GM23338 (cell line): ENCODE measurements at places on chromosomes 3 and 15.

DNA sequence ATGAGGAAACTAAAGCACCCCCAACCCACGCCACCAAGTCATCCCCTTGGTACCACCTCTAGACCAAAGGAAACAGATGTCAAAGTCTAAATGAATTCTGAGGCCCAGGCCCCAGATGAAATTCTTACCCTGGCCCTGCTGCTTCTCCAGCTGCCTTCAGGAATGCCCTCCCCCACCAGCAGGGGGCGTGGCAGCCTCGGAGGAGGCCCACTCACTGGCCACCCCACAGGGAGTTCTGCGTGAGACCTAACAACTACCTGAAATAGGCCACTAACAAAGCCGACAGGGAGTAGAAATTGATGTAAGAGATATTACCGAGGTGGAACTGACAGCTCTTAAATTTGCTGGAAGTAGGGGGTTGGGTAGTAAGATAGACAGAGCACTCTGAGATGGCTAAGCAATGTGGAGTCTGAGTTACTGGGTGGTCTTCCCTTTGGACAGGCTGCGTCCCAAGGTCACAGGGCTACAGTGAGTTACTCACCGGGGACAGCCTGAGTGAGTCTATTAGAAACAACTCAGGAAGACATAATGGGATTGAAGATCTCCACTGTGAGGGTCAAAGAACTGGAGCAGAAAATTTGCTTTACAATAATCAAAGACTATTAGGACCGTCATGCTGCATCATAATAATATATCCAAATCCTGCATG lies 240.7 kb downstream of the SHOX2 start:
- peak; percentile 74 for DNase-seq

- no peak for DNase-seq
Observed at GRCh38 chr15:70669966-70670658, 93.2 kb downstream of the UACA start.

DNA sequence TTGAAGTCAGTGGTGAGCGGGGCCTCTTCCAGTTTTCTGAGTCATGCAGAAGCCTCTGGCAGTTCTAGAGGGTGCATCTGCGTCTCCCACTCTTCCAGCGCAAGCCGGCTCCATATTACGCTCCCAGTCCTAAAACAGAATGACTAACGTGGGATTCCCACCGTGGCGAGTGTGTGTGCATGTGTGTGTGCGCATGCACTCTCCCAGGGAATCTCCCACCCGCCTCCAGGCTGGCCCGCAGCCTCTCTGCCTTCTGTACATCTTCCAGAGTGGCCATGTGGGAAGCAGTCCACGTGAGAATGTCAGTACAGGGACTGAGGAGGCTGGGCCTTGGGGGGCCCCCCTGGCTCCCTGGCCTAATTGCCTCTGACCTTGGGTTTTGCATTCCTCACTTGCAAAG lies 87.7 kb downstream of the LSM3 start:
- no peak for DNase-seq

- DNase-seq = peak; percentile 95
Observed at GRCh38 chr3:8441969-8442559, 59.6 kb upstream of the LMCD1 start.

GRCh38 chr3:160956785-160957184 lies 148.4 kb downstream of the B3GALNT1 start:
- peak; percentile 45 for DNase-seq

GRCh38 chr3:177145954-177146353 lies 51.3 kb downstream of the TBL1XR1 start:
- DNase-seq = no peak

GRCh38 chr15:90001683-90002427 lies 731 bp downstream of the ZNF710 start:
- peak; percentile 83 for DNase-seq

- DNase-seq = no peak
Observed at GRCh38 chr3:60588806-60589205, 662.4 kb downstream of the FHIT start.

GRCh38 chr15:43903864-43904290 lies 77.1 kb downstream of the WDR76 start:
- DNase-seq = peak; percentile 95

DNA sequence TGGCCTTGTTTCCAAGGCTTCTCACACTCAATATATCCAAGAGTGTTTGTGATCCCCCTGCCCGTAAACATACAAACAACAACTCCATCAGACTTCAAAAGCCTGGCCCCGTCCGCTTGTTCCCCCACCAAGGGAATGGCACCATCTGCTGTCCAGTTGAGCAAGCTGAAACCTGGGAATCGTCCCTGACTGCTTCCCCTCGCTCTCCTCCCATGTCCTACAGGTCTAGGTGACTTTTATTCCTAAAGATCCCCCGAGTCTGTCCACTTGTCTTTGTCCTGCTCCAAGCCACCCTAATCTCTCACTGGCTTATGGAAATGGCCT lies 27.9 kb upstream of the FAM174B start:
- DNase-seq = peak; percentile 91

DNA sequence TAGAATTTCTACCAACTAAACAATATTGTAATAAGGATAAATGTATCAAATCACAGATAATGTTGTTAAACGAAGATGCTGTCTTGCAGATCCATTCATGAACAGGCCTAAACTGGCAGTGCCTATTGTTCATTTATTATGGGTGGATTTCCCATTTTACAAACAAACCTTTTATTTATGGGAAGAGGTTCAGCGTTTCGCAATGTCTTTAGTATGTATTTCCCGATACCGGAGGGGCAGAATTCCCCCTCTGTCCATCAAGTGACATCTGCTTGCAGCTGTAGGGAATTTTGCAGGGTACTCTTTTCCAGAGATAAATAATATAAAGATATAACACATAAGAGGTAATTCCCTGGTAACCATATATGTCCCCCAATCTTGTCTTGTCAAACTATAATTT lies 5.7 kb downstream of the CEP19 start:
- DNase-seq = no peak

- peak; percentile 44 for DNase-seq
Observed at GRCh38 chr3:58580826-58581327, 3.7 kb upstream of the FAM107A start.

GRCh38 chr3:65503776-65504175 lies 534.9 kb downstream of the MAGI1 start:
- DNase-seq = no peak

DNA sequence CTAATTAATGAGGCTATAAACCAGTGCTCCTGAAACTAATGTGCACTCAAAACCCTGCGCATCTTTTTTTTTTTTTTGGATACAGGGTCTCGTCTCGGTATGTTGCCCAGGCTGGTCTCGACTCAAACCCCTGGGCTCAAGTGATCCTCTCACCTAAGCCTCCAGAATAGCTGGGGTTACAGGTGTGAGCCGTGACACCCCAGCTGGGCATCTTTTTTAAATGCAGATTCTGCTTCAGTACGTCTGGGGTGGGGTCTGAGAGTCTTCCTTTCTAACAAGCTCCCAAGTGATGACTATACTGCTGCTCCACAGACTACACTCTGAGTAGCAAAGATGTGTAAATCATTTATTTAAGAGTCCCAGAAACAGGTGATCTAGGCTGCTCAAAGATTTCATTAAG lies 73.0 kb downstream of the BFSP2 start:
- no peak for DNase-seq

- DNase-seq = no peak
Observed at GRCh38 chr3:108036984-108037741, 53.7 kb downstream of the CD47 start.

DNA sequence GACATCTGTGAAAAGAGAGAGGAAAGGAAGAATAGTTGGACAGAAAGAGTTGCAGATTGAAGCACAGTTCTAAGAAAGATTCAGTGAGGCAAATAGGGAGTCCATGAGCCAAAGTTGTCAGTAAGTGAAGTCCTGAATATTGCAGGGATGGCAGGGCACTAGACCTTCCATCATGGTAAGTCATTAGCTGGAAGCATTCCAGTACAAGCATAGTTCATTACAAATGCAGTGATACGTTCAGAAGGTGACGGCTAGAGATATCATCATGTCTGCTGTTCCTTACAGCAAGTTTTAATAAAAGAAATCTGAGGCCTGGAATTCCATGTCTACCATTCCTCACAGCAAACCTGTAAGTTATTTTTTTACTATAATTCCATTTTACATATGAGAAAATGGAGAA lies 720.1 kb downstream of the GBE1 start:
- DNase-seq = no peak

GRCh38 chr3:76222201-76222600 lies 436.9 kb upstream of the ZNF717 start:
- no peak for DNase-seq

GRCh38 chr15:40134885-40135284 lies 26.0 kb upstream of the BUB1B start:
- DNase-seq = no peak

GRCh38 chr15:42735382-42736165 lies 1.4 kb downstream of the CDAN1 start:
- no peak for DNase-seq

DNA sequence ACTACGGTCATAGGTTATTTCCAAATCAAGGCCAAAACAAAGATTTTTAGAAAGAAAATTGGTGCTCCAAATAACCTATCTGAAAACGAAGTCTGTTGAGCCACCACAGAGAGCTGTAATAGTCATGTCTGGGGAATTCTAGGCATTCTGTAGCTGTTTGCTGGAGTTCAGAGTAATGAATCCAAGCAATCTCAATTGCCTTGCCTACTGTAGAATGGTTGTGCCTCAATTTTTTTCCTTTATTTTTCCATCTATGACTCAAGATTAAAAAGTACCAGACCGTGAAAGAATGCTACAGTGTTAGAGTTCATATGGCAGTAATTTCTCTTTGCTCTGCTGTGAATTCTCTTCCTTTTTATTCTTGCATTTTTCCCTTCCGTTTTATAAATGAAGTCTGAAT lies 1007.2 kb upstream of the ALCAM start:
- peak; percentile 10 for DNase-seq

GRCh38 chr15:47293466-47294162 lies 423.7 kb upstream of the SEMA6D start:
- peak; percentile 14 for DNase-seq

- DNase-seq = no peak
Observed at GRCh38 chr3:8737823-8738222, 4.2 kb downstream of the CAV3 start.

DNA sequence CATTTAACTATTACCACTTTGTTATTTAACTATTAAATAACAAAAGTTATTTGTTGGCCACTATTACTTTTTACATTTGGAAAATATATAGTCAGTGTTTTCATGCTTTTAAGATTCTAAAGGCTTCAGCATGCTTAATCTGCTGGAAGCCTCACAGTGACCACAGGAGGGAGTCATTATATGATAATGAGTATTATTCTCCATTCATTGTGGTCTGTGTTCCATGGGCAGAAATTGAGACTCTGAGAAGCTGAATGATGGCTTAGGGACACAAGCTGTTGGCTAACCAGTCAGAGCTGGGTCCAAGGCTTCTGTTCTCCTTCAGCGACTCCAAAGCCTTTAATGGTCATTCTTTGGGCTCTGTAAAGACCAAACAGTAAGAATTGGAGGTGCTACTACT lies 64.7 kb downstream of the BFSP2 start:
- no peak for DNase-seq

- DNase-seq = peak; percentile 71
Observed at GRCh38 chr15:88610701-88611231, 10.4 kb upstream of the AEN start.

GRCh38 chr15:79916502-79917132 lies 19.8 kb upstream of the MTHFS start:
- DNase-seq = no peak

- peak; percentile 40 for DNase-seq
Observed at GRCh38 chr3:170697908-170698307, 112.0 kb upstream of the SLC7A14 start.

GRCh38 chr3:16523778-16524177 lies 10.3 kb upstream of the RFTN1 start:
- DNase-seq = no peak

GRCh38 chr3:118525077-118525476 lies 509.6 kb downstream of the IGSF11 start:
- no peak for DNase-seq

- no peak for DNase-seq
Observed at GRCh38 chr3:7322957-7323669, 462.2 kb downstream of the GRM7 start.

DNA sequence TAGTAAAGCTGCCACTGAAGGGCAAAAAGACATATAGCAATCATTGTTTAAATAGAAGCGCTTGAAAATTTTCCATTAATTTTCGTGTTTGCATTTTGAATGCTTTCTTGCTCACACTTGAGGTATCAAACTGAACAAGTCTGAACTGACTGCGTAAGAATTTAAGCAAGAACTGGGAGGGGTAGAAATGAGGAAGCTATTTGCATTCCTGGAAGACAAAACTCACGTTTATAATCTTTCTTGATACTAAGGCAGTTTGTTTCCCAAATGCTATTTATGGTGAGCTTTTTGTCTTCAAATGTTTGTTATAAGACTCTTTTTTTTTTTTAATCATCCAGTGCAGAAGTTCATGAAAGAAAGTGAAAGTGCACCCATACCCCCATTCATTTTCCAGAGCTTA lies 499.8 kb upstream of the TPRG1 start:
- no peak for DNase-seq

DNA sequence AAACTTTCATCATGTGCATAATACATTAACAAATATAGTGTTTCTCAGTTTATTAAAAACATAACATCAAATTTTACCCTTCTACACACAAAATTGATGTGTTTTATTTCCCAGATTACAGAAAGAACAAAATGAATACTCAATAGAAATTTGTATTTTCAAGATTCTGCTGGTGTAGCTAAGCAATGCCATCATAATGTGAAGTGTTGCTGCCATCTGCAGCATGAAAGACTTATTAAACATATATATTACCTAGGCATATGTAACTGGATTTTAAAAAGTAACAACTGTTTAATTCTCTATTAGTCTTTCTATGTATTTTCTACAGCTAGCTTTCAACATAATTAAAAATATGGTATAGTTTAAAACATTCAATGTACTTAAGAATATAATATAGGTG lies 27.5 kb downstream of the PLSCR5 start:
- DNase-seq = peak; percentile 53

GRCh38 chr3:43612419-43612818 lies 9.4 kb downstream of the ANO10 start:
- DNase-seq = no peak

- no peak for DNase-seq
Observed at GRCh38 chr3:72663429-72663828, 184.8 kb downstream of the SHQ1 start.

DNA sequence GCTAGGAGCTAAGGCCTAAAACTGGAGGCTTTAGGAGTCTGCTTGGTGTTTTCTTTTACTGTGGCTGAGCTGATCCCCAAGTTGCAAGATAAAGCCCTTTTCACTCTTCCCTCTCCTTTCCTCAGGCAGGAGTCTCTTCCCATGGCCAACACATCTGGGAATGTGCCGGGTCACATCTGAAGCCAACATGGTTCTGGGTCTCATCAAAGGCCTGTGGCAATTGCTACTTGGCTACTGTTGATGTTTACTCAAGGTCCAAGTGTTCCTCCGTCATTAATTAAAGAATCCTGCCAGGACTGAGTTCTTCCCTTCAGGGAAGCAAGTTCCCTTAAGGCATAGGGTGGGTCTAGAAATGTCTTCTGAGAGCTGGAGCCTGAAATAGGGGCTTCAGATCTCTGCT lies 230.2 kb downstream of the GBE1 start:
- no peak for DNase-seq

- no peak for DNase-seq
Observed at GRCh38 chr15:57476533-57476975, 100.2 kb downstream of the CGNL1 start.
